ENCODE measurements at places on chromosomes 7 and 10. TPM values are rescaled to one million over a fixed set of nuclear protein-coding genes. Genes with fewer than 3 reads are reported as not detected.

DNA sequence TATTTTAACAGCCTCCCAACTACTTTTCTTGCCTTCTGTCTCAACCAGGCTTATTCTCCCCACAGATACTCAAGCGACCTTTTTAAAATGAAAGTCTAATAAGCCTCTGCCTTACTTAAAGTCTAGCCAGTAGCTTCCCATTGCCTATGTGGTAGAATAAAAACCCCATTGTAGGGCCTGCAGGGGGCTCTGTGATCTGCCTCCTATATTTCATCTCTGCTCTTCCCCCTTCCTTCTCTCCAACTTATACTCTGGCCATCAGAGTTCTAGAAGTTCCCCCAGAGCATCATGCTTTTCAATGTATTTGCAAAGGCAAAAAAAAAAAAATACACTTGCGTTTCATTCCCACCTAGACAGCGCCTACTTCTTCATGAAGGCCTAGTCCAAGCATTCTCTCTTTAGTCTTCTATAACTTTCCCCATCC, 167.7 kb upstream of the ADO start:
- no peak overlapping the region for H3K4me3 ChIP-seq
- H3K36me3 ChIP-seq: no peaks in the 10 kb centered on the region
- H3K27ac ChIP-seq: no peak overlapping the region

DNA sequence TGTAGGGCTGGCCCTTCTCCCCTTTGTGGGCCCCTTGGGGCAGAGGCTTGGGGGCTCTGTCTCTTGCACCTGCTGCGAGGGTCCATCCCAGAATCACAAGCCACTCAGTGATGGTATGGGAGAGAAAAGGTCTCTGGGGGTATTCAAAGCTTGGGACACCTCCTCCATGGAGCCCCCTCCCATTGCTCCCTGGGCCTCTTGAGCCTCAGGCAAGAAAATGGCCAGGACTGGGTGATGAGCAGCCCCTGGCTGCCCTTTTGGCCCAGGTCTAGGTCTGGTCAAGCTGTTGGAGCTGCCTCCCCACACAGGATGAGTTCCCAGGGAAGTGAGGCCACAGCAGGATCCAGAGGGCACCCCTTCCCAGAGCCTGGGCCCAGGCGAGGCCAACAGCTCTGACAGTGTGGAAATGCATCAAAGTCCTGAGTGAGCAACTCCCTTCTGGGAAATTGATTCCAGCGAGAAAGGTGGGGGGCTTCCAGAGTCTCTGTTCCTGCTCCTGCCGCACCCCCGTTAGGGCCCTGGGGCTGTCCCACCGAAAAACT, 3.4 kb upstream of the MYL7 start:
- DNase-seq: no peak
- H3K27ac ChIP-seq: no peak overlapping the region
- H3K27me3 ChIP-seq: no peaks in the 10 kb centered on the region

DNA sequence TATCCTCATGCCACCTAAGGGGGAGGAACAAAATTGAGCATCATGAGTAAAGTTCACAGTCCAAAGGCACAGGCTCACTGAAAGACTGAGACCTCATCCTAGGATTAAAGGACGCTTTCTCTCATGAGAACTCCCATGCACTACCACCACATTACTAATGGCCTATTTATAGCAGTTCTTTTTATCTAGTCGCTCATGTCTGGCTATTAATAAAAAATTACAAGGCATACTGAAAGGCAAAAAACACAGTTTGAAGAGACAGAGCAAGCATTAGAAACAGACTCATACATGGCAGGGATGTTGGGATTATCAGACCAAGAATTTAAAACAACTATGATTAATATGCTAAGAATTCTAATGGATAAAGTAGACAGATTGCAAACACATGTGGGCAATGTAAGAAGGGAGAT, 46.0 kb upstream of the CDK13 start:
- H3K27ac ChIP-seq: no peak overlapping the region
- no peaks in the 10 kb centered on the region for H3K36me3 ChIP-seq
- DNase-seq: no peak
- H3K4me1 ChIP-seq: no peaks in the 10 kb centered on the region
- no peaks in the 10 kb centered on the region for H3K27me3 ChIP-seq

DNA sequence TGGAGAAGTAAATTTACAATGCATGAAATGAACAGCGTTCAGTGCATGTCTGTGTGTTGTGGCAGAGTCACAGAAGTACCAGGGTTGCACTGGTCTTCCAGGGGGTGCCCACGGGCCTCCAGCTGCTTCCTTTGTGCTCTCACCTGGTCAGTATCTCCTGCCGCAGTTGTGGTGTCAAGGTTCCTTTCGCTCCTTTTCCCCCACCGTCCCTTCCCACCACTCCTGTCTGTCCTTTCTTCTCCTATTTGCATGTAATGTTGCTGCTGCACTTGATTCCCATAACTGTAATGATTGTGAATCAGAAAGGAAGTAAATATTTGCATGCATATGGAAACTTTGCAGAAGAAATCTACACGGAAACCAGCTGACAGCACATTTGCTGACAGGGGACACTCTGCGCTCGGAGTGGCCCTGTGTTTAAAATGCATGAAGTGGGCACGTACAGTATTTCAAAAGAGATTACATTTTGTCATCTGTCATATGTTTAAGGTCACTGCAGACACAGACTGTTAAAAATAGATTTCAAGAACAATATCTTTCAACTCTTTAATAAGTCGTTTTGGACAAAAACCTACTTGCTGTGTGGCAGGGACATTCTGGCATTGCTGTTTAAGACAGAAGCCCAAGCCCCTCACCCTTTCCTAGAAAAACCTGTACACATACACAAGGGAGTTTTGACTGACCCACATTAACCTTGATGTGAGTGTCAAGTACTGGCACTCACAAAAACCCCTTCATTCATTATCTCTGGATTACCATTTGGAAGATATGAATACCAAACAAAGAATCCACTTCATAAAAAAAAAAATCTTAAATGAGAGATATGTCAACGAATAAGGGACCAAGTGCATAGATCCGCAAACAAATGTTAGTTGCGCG, 336.7 kb upstream of the KLF6 start:
- no peaks in the 10 kb centered on the region for H3K36me3 ChIP-seq
- no peaks in the 10 kb centered on the region for H3K27me3 ChIP-seq
- H3K27ac ChIP-seq: no peak overlapping the region
- no peaks in the 10 kb centered on the region for H3K4me1 ChIP-seq
- no peak overlapping the region for H3K4me3 ChIP-seq

- no peak for DNase-seq
- H3K36me3 ChIP-seq: no peaks in the 10 kb centered on the region
- no peak overlapping the region for H3K4me3 ChIP-seq
These were observed 32.0 kb downstream of the SRRM3 start for GRCh38 chr7:76233538-76234281.

GRCh38 chr7:79968894-79969293, 165.7 kb upstream of the GNAI1 start:
- H3K36me3 ChIP-seq: no peaks in the 10 kb centered on the region
- H3K4me1 ChIP-seq: no peaks in the 10 kb centered on the region
- no peak overlapping the region for H3K27ac ChIP-seq
- no peaks in the 10 kb centered on the region for H3K27me3 ChIP-seq

DNA sequence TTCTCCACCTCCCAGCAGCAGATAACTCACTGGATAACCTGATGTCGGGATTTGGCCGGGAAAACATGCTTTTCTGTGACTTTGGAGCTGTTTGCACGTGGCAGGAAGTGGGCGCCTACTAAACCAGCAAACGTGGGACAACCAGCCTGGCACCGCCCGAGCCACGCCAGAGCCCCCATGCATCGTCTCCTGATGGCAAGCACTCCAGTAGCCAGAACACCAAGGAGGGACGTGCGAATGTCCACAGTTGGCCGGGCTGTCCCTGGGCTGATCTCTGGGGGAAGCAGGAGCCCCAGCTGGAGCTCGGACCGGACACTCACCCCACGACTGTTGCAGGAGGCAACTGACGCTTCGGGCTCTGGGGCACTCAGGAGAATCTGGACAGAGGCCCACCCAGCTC, 7.1 kb downstream of the ADGRA1 start:
- H3K27me3 ChIP-seq: no peaks in the 10 kb centered on the region
- H3K36me3 ChIP-seq: no peaks in the 10 kb centered on the region
- H3K27ac ChIP-seq: no peak overlapping the region
- no peaks in the 10 kb centered on the region for H3K4me1 ChIP-seq
- H3K4me3 ChIP-seq: no peak overlapping the region

DNA sequence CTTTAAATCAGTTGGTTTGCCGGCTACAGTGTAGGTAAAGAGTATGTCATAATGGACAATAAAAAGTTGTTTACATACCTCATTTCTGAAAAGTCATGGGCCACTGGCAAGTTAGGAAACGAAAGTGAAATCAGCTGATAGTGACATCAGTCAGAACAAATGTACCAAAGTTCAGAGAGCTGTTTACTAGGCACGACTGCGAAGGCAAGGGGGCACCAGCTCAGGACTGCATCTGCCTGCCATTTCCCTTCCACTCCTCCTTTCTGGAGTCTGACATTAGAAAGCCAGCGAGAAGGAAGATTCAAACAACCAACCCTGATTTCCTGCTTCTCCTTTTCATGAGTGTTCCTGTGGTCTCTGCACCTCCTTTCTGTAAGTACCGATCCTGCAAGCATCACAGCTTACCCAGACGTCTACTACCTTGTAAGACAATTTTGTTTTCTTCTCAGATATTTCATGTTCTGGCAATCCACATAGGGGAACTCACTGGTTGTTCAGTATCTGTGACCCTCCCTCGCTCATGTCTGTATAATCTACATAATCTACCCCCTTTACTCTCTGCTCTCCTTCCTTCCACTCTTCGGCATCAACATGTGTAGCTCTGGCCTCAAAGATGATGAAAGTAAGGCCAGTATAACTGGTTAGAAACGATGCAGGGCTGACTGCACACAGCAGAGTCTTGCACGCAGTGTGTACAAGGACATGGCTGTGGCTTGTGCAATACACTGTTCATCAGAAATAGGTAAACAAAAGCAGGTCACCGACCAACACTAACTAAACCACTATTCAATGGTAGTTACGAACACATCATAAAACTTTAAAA, at the start of gene TMEM140:
Gene TMEM140 (plus strand): TSS at position 174 of the 823 bp plus-strand sequence. CDS start 16,370 bp downstream, outside the sequence.
- DNase-seq: no peak
- H3K27ac ChIP-seq: peak within 1 kb of the TSS; percentile 90
- H3K4me3 ChIP-seq: peak within 1 kb of the TSS; percentile 9

DNA sequence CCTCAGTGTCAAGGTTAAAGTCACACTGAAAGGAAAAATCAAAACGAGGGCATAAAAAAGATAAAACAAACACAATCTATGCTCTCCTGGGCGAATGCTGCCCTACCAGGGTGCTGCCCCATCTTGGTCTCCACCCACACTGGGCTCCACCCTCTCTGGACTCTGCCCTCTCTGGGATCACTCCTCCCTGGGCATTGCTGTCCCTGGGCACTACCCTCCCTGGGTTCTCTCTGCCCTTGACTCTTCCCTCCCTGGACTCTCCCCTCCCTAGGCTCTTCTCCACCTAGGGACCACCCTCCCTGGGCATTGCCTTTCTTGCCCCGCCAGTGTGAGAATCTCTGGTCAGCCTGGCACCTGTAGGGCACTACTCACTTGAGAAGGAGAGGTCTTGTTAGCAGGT, 8.6 kb downstream of the GDF2 start:
- no peaks in the 10 kb centered on the region for H3K4me1 ChIP-seq
- no peaks in the 10 kb centered on the region for H3K27me3 ChIP-seq
- no peak overlapping the region for H3K4me3 ChIP-seq
- no peaks in the 10 kb centered on the region for H3K36me3 ChIP-seq

DNA sequence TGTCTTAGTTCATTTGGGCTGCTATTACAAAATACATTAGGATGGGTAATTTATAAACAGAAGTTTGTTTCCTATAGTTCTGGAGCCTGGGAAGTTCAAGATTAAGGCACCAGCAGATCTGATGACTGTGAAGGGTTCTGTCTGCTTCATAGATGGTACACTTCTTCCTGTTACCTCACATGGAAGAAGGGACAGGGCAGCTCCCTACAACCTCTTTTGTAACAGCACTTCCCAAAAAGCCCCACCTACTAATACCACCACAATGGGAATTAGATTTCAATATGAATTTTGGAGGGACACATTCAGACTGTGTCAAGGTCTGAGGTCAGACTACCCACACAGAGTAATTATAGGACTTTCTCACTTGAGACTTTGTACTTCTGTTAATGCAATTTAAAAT, 260.3 kb downstream of the ARHGAP12 start:
- DNase-seq: no peak
- no peak overlapping the region for H3K4me3 ChIP-seq
- no peak overlapping the region for H3K27ac ChIP-seq
- H3K36me3 ChIP-seq: no peaks in the 10 kb centered on the region
- no peaks in the 10 kb centered on the region for H3K4me1 ChIP-seq
- no peaks in the 10 kb centered on the region for H3K27me3 ChIP-seq

DNA sequence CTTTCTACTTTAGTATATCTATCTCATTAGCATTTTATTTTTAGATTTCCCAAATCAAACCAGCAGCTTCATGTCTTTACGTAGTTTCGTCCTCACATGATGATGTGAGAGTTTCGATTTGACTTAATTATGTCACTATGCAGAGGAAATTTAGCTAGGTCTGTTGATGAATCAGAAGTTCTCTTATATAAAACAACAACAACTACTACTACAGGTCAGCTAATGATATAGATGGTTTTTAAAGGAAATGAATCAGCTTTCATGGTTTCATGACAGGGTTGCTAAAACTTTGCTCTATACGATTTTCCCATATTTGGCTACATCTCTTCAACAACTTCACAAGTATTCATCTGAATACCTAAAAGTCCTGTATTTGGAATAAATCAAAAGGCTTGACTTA, 28.6 kb downstream of the JAZF1 start:
- no peaks in the 10 kb centered on the region for H3K27me3 ChIP-seq
- H3K27ac ChIP-seq: no peak overlapping the region
- DNase-seq: no peak
- H3K4me3 ChIP-seq: no peak overlapping the region

DNA sequence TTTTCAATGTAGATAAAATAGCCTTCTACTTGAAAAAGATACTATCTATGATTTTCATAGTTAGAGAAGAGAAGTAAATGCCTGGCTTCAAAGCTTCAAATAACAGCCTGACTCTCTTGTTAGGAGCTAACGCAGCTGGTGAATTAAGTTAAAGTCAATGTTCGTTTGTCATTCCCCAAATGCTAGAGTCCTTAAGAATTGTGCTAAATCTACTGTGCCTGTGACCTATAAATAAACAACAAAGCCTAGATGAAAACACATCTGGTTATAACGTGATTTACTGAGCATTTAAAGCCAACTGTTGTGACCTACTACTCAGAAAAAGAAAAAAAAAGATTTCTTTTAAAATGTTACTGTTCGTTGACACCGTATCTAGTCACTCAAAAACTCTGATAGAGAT, 134.7 kb downstream of the POLR1F start:
- no peak overlapping the region for H3K27ac ChIP-seq
- no peaks in the 10 kb centered on the region for H3K4me1 ChIP-seq
- DNase-seq: no peak
- H3K4me3 ChIP-seq: no peak overlapping the region

CYP2C19 gene
- total RNA-seq: not detected

OR6B1 gene
- total RNA-seq: not detected

PPP1R3C gene
- total RNA-seq: 2.1 TPM

KLF14 gene
- total RNA-seq: not detected

HOXA9 gene
- not detected for total RNA-seq

FRMPD2 gene
- 0.50 TPM for total RNA-seq

GIMAP1 gene
- 6.7 TPM for total RNA-seq

TRPV5 gene
- not detected for total RNA-seq

TAS2R41 gene
- total RNA-seq: not detected

CUZD1 gene
- 0.81 TPM for total RNA-seq

ARMC3 gene
- total RNA-seq: 0.56 TPM

KCP gene
- 0.27 TPM for total RNA-seq

ETV1 gene
- total RNA-seq: 18.6 TPM

Data from thyroid gland (tissue), 4 donors.